ENCODE measurements at places on chromosomes 7 and 10.

GRCh38 chr10:127911867-127912257 is 5.0 kb downstream of the PTPRE start:
- no peak for DNase-seq

DNA sequence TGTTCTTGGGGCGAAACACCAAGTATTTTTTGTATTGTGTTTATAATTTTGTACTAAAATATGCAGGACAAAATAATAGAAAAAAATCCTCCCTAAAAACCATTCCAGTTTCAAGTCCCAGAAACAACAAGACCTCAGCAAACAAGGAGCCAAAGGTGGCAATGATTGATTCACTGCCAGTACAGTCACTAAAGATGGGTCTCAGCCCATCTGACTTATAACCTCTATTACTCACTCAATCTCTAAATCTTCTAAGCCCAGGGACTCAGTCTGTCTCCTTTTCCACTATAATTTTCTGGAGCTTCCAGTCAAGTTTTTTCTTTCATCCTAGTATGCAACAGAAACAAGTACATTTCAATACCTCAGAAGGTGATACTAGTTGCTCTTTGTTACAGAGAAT is 33.3 kb downstream of the SNX13 start:
- DNase-seq, result no peak

DNA sequence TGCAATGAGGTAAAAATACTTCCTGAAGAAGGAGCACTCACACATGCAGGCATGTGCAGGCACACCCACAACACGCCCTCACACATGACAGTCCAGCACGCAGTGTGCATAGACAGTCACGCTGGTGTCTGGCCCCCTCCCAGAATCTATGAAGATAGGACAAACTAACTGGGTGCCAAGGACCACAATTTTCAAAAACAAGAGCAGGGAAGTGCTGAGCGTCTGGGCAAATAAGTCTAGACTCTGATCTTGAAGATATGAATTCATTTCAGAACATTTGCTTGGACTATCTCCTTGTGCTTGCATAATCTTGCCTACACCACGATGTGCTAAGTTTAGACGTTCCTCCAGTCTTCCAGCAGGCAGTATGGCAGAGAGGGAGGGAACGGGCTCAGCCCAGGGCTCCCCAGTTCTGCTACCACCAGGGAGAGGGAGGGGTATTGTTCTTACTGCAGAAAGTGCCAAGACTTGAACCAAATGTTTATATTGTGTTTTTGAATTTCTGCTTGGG is 276.5 kb upstream of the KLF6 start:
- no peak for DNase-seq

DNA sequence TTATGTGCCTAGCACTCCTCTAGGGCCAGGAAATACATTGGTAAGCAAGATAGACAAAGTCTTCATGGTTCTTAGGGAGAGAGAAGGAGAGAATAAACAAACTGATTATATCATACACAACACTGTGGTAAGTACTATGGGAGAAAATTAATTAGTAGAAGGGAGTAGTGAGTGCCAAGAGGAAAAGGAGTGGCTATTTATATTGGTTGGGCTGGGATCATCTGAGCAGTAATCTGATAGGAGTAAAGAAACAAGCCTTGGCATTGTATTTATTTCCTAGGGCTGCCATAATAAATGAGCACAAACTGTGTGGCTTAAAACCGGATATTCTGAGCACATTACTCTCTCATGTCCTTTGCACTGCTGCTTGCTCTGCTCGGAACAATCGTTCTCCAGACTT is 158.1 kb upstream of the PHF14 start:
- DNase-seq, result no peak

DNA sequence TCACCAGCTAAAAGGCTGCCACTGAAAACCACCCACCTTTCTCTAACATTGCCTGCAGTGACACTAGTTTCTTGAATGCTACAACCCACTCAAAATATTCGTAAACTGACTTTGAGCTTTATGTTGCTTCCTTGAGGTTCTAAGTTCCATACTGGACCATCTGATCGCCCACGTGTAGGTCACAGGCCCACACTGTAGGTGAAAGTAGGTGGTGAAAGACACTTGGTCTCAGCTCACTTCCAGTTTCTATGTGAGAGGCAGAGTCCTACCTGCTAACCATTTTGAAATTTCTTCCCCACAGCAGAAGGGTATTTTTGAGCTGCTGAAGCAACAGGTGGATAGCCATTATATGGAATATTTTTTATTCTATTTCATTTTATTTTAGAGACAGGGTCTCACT is 97.3 kb downstream of the MYO3A start:
- DNase-seq, result no peak

- DNase-seq, result no peak
Measured at GRCh38 chr7:150487625-150488024, 27.0 kb upstream of the GIMAP7 start.

GRCh38 chr7:151008143-151008510 is 16.2 kb downstream of the ATG9B start:
- no peak for DNase-seq

GRCh38 chr10:101000915-101001658 is 1.5 kb downstream of the LZTS2 start:
- DNase-seq, result no peak

DNA sequence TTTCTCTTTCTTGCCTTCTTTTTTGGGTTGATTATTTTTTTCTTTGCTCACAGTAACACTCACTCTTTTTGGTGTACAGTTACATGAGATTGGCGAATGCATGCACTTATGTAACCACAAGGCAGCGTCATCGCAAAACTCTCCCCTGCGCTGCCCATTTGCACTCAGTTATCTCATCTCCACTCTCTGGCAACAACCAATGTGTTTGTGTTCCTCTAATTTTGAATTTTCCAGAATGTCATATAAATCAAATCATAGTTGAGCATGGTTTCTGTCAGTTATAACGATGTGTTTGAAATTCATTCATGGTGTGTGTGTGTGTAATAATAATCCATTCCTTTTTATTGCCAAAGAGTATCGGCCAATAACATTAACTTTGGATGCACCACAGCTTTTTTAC is 23.0 kb upstream of the IGFBP3 start:
- DNase-seq, result no peak

GRCh38 chr7:150947761-150948651 is 30.1 kb downstream of the KCNH2 start:
- DNase-seq, result no peak

DNA sequence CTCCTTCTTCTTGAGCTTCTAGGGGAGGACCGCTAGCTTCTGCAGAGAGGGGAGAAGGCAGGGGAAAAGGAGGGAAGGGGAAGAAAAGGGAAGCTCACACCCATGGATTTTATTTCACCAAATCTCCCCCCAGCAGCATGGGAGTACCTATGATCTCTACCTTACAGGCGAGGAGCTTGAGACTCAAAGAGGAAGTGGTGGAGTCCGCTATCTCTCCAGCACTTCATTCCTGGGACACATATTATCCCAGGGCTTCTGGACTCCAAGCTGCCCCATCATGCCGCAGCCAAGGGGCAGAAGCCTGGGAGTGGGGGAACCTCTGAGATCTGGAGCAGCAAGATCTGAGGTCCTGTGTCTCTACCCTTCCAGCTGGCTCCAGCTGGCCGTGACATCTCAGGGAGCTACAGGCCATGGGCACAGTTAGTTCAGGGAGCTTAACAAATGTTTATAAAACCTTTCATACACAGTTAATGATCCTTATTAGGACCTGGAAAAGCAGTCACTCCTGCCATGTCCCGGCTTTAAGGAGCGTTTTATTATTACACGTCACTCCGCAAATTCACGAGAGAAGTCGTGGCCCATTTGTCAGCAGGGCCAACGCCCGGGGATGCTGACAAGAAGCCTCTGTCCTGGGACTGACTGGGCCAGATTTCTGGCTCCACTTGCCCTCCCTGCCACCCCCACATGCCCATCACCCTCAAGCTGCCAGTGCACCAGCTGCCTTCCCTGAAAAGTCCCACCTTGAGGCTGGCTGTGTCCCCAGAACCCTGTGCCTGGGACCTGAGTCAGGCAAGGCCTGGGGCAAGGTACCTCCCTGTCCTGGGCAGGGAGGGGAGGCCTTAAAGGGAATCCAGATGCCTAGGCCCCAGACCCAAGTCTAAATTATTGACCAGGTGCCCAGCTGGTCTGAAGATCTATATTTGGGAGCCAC is 132.1 kb upstream of the ZMIZ1 start:
- DNase-seq, result no peak

DNA sequence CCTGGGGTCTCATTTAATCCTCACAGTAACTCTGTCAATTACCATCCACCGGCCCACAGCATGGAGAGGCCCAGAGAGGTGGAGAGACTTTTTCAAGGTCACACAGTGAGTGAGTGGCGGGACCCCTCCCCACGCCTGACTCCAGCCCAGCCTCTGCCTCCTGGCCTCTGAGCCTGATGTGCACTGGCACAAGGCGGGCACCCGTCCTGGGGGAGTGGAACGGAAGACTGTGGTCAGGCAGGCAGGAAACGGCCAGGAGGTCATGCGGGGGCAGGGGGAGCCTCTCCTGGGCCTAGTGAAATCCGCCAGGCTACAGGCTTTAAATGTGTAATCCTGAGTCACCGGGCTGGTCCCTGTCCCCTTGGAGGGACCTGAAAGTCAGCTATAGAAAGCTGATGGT is 32.2 kb downstream of the ZCCHC24 start:
- no peak for DNase-seq

DNA sequence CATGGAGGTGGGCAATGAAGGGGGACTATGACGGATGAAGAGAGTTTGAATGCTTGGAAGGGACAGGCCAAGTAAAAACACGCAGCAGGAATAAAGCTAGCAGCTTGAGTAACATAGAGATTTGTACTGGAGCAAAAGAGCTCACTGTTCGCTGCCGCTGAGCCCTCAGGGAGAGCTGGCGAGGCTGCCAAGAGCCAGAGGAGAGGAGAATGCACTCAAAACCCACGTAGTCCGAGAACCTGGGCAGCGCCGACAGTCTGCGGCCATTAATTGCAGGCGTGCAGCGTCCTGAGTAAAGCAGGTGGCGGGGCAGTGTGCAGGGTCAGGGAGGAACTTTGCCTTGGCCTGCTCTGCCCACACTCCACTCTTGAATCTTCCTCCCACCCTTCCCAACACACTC is 68.2 kb downstream of the SLC37A3 start:
- no peak for DNase-seq

GRCh38 chr7:138138244-138138643 is 62.0 kb downstream of the AKR1D1 start:
- no peak for DNase-seq

DNA sequence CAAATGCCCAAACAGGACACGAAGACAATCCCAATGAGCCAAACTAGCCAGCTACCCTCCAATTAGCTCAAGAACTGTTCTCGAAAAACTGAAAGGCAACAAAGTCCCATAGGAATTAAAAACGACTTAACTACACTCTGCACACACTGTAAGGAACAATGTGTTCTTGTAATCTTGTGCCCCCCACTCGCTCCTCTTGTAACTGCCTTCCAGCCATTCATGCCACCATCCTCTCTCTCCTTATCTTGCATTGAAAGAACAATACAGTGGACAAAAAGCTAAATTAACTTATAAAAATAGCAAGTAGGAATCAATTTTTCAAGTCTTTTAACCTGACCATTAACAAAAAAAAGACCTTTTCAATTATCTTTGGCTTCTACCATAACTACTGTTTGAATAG is 2.9 kb downstream of the CYTH3 start:
- no peak for DNase-seq

- no peak for DNase-seq
Measured at GRCh38 chr10:123069246-123069986, 60.6 kb downstream of the ACADSB start.

DNA sequence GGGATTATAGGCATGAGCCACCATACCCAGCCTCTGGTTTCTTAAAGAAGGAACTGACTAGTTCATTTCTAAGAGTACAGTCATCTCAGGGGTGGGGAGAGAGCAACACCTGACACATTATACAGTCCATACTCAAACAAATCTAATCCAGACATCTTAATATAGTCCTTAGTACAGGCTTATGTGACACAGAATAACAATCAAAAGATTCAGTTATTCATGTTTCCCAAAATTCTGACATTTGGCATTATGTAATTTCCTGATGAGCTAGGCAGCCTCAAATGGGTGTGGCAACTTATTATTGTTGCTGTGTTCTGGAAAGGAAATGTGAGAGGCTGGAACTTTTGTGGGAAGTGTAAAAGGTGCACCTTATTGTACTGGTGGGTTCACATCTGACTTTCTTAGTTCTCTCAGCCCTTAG is 116.3 kb downstream of the WDFY4 start:
- DNase-seq, result no peak

DNA sequence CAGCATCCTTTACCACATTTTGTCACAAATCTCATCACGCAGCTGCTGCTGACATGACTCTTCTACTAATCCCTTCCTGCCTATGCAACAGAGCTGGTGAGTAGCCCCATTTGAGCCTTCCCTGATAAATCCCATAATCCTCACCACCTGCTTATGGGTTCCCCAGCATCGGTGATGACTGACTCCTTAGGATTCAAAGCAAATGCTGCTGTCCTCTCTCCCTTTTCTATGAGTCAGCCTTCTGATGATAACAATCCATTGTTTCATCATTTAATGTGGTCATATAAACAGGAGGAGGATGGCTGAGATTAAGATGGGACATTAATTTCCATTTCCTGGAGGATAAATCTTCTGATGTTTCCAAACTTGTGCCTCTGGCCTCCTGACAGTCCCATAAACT is 73.4 kb downstream of the SORCS1 start:
- no peak for DNase-seq

GRCh38 chr10:92757066-92757710 is 67.4 kb downstream of the HHEX start:
- DNase-seq, result no peak

- DNase-seq, result no peak
Measured at GRCh38 chr7:134963036-134963435, 23.3 kb upstream of the AGBL3 start.

DNA sequence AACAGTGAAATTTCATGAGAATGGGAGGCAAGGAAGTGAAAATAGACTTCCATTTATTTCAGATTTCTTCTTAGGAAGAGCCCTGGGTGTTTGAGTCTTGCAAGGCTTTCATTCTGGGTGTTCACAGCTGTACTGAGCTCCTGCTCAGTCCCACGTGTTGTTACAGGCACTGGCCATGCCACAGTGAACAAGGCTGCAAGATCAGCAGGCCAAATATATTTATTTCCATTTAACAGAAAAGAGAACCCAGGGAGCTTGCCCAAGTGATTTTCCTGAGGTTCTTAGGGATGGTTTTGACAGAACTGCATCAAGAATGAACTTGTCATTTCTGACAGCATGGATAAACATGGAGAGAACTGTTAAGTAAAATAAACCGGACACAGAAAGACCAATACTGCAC is 54.5 kb upstream of the CD36 start:
- DNase-seq, result no peak

- DNase-seq, result no peak
Measured at GRCh38 chr10:76540331-76540730, 1097.3 kb downstream of the KCNMA1 start.

GRCh38 chr10:95535526-95535925 is 25.6 kb downstream of the SORBS1 start:
- DNase-seq, result no peak

DNA sequence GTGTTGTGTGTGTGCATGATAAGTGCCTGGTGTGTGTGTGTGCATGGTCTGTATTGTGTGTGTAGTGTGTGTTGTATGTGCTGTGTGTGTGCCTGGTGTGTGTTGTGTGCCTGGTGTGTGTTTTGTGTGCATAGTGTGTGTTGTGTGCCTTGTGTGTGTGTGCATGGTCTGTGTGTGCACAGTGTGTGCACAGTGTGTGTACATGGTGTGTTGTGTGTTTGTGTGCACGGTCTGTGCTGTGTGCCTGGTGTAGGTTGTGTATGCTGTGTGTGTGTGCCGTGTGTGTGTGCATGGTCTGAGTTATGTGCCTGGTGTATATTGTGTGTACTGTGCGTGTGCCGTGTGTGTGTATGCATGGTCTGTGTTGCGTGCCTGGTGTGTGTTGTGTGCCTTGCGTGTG is 403.0 kb upstream of the RNF32 start:
- DNase-seq, result no peak

Measured in stimulated activated CD8-positive, alpha-beta memory T cell treated with anti-CD3 and anti-CD28 coated beads, Interleukin-7, amount 100 ng/mL, for 1 hour (primary cell).